ENCODE measurements at places on chromosomes 2 and 18. TPM values are rescaled to one million over a fixed set of nuclear protein-coding genes. Genes with fewer than 3 reads are reported as not detected.

LRATD1 gene
- 9.4 TPM for total RNA-seq

CAMKMT gene
- total RNA-seq, result 2.6 TPM

ZEB2 gene
- 0.60 TPM for total RNA-seq

ALPG gene
- total RNA-seq, result not detected

SERPINB4 gene
- not detected for total RNA-seq

LIMS3 gene
- 5.4 TPM for total RNA-seq

TMEM178A gene
- not detected for total RNA-seq

NOL4 gene
- total RNA-seq, result not detected

NEURL3 gene
- 0.20 TPM for total RNA-seq

CXCR4 gene
- total RNA-seq, result 33.6 TPM

SPATA3 gene
- not detected for total RNA-seq

CCL20 gene
- total RNA-seq, result 0.60 TPM

TCF23 gene
- total RNA-seq, result not detected

ASTL gene
- not detected for total RNA-seq

KCNK3 gene
- not detected for total RNA-seq

MEIS1 gene
- 8.1 TPM for total RNA-seq

TDRD15 gene
- total RNA-seq, result not detected

LAMA1 gene
- 0.20 TPM for total RNA-seq

GPBAR1 gene
- not detected for total RNA-seq

CPS1 gene
- 0.44 TPM for total RNA-seq

ARHGEF33 gene
- total RNA-seq, result under 0.01 TPM

LRRC30 gene
- total RNA-seq, result not detected

POTEJ gene
- total RNA-seq, result 0.60 TPM

IL36B gene
- total RNA-seq, result not detected

CACNB4 gene
- 0.22 TPM for total RNA-seq

REG3G gene
- not detected for total RNA-seq

SERPINB2 gene
- total RNA-seq, result 0.22 TPM

GPR45 gene
- total RNA-seq, result not detected

TSPYL6 gene
- total RNA-seq, result not detected

IER3IP1 gene
- total RNA-seq, result 36.2 TPM

CTDSP1 gene
- total RNA-seq, result 41.2 TPM

AOX1 gene
- 6.1 TPM for total RNA-seq

ZAP70 gene
- under 0.01 TPM for total RNA-seq

DLGAP1 gene
- not detected for total RNA-seq

CHRND gene
- not detected for total RNA-seq

AUP1 gene
- total RNA-seq, result 70.2 TPM

ABCB11 gene
- total RNA-seq, result not detected

SIGLEC15 gene
- total RNA-seq, result under 0.01 TPM

MFSD2B gene
- under 0.01 TPM for total RNA-seq

TGFA gene
- total RNA-seq, result 7.8 TPM

TRPM8 gene
- not detected for total RNA-seq

TNFAIP6 gene
- 0.22 TPM for total RNA-seq

FNDC4 gene
- total RNA-seq, result 10.9 TPM

CABLES1 gene
- total RNA-seq, result 74.8 TPM

NLRC4 gene
- not detected for total RNA-seq

Measured in lung microvascular endothelial cell (primary cell).